ENCODE measurements at places on chromosomes 7 and 10.

DNA sequence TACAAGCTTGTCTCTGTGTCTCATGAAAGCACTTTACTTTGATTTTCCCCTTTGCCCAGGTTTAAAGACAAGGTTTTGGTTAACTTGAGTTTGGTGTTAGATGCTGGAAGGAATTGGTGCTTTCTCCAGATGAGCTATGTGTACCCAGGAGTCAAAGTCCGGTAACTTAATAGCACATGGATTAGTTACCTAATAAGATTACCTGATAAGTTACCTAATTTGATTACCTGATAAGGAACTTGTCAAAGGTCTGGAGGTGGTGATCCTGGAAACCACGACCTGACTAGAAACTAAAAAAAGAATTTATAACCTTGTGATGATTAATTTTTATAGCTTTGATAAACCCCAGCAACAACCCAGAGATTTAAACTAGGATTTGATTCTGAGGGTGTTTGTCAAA lies 269.9 kb upstream of the CACNA2D1 start:
- DNase-seq: no peak

GRCh38 chr7:79555571-79555970 lies 102.1 kb upstream of the MAGI2 start:
- DNase-seq: no peak

GRCh38 chr10:109067031-109067430 lies 856.3 kb downstream of the XPNPEP1 start:
- DNase-seq: no peak

- no peak for DNase-seq
Measured at GRCh38 chr7:92343714-92344113, 97.9 kb downstream of the ANKIB1 start.

GRCh38 chr10:13528123-13528874 lies 515 bp downstream of the BEND7 start:
- no peak for DNase-seq

- peak; percentile 51 for DNase-seq
Measured at GRCh38 chr7:28272461-28272877, 91.9 kb upstream of the JAZF1 start.

GRCh38 chr10:3148041-3148440 lies 24.5 kb downstream of the PITRM1 start:
- DNase-seq: no peak

GRCh38 chr10:22550732-22551131 lies 163.6 kb downstream of the PIP4K2A start:
- no peak for DNase-seq

- DNase-seq: no peak
Measured at GRCh38 chr7:134966691-134967090, 19.6 kb upstream of the AGBL3 start.

DNA sequence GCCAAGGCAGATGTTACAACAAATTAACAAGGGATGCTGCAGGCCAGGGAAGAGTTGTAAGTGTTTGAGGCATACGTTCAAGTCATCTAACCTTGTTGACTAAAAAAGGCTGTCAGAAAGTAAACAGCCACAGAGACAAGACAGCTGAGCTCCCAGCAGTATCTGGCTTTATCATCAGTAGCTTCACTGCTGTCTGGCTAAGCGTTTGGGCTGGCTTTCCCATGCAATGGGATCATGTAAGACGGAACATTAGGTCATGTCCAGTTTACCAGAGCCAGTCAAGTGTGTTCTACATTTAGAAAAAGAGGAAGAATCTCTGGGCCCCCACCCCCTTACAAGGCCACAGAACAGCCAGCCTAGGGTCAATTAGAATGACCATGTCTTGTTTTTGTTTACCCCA lies 51.3 kb upstream of the GSAP start:
- DNase-seq: no peak

GRCh38 chr7:142385491-142386340 lies 127.9 kb upstream of the PRSS58 start:
- no peak for DNase-seq

DNA sequence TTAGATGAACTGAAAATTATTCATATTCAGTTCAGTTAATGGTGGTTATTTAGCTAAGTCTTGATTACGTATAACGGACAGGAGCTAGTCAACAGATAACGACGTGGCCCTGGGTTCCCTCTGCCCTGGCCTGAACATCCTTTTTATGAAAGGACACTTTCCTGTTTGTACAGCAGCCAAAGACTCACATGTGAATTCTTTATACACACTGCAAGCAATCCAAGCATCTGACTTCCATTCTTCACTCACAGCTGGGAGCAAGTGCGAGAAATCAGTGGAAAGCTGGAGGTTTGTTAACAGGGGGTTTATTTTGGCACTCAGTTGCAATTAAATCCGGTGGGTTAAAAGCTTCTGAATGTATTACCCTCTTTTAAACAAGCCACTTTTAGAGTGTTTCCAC lies 148.1 kb upstream of the GDF10 start:
- no peak for DNase-seq

GRCh38 chr7:157273208-157274093 lies 63.4 kb upstream of the DNAJB6 start:
- peak; percentile 40 for DNase-seq

DNA sequence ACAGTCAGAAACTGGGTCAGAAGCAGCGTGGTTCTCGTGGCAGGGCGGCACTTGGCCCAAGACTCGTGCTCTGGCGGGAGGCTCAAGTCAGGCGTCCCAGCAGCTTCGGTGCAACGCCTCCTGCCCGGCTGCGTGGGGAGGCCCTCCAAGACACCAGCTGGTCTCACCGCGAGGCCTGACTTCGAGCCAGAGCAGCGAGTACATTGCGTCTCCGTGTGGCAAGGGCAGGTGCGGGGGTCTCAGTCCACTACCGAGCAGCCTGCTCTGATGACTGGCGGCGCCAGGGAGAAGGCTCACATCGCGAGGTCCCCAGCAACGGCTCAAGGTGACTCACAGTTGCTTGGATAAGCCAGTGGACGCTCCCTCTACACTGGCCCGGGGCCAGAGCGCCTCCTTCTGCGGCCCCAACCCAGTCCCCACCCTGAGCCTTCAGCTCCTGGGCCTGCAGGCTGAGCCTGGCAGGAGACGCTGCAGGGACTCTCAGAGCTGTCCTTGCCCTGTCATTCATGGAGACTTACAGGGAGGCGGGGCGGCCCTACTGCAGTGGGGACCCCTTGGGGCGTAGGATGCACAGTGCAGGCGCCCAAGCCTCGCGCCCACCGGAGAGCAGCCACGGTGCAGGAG lies 41.9 kb upstream of the PRKAR1B start:
- peak; percentile 20 for DNase-seq

DNA sequence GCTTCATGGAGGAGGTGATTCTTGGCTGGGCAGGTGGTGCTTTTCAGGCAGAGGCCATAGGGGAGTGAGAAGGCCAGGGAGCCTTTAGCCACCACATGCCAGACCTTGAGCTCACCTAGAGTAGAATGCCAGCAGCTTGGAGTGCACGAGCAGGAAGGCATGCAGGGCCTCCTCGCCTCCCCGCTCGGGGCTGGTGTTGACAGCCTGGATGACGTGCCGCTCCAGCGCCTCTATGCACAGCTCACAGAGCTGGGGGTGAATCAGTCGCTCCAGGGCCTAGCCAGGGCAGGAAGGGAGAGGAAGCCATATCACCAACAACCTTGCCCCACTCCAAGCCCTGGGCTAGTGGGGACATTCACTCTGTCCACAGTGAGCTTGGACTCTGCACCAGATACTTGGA lies 15.7 kb downstream of the HPS1 start:
- DNase-seq: no peak

GRCh38 chr7:103009466-103010185 lies 65.0 kb downstream of the FBXL13 start:
- no peak for DNase-seq

DNA sequence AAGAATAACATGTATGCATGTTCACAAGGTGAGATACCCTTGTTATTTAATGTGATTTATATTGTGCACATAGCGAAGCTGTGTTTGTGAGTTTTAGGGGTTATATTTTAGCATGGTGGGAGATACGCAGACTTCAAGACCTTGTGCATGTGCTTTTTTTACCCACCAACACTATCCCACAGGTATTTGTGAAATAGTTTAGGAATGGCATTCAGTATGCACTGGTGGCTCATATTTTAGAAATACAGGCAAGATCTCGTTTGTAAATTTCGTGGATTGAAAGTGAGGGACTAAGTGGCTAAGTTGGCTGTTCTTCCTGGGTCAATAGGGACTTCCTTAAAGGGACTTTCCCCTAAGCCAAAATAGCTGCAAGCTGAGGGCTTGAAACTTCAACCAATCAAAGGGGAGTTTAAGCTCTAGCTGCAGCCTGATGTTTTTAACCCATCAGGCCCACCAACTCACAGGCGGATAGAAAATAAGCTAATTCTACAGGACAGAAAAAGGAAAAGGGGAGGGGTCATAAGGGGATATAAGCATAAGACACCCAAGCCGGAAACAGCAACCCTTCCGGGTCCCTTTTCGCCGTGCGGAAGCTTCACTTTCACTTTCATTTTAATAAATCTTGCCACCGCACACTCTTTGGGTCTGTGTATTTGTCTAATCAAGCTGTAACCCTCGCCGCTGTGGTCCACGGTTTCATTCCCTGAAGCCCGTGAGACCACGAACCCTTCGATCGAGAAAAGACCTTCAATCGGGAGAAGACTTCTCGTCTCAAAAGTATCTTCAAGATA lies 291.0 kb downstream of the GPR158 start:
- no peak for DNase-seq

DNA sequence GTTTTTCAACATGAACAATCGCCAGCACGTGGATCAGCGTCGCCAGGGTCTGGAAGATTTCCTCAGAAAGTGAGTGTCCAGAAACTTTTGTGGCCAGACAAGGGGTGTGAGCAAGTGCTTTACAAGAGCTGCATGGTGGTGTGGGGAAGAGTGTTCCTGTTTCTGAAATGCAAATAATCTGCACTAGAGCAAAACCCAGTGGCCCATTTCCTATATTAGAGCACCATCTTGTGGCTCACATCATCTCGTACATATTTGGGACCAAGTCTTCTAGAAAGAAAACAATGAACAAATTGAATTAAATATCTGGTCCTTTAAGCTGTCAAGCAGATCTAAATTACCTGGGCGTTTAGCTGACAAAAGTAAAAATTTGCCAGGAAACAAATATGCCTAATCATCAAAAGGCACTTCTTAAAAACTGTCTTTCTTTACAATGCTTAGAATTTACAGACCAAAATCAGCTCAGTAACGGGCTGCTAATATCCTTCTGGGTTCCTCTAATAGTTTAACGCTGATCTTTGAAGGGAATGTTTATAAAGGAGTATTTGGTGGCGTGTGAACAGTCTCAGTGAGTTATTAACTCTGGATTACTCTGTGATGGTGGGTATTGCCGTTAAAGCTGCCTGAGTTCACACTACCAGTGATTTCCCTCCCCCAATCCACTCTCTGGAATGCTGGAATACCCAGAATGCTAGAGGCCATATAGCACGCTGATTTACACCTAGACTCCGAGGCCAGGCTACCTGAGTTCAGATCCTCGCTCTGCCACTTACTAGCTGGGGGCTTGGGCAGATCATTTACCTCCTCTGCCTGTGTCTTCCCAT lies 73.6 kb downstream of the SNX10 start:
- DNase-seq: no peak

- DNase-seq: no peak
Measured at GRCh38 chr7:29005829-29006228, 47.7 kb upstream of the TRIL start.

Measured in amygdala (tissue), 56 donors.